NCI-H2081 (cell line): ENCODE measurements at places on chromosomes 11 and 22.
A peak's percentile ranks its signal among the peaks of the same experiment; 100 is the strongest.

DNA sequence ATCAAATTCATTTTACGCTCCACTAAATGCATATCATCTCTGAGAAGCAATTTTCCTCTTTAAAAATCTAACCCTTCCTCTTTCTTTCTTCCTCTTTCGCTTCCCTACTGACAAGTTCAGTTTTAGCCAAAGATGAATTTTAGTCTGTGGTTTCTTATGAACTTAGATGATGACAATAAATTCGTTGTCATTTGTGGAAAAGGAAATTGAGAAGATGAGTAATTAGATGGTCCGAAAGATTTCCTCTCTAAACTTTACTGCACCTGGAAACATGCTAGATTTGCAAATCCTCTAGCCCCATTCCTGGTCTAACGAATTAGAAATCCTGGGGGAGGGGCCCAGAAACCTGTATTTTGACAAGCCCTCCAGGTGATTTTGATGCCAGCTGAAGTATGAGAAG, 855.4 kb upstream of the CHORDC1 start:
- no peak for DNase-seq

DNA sequence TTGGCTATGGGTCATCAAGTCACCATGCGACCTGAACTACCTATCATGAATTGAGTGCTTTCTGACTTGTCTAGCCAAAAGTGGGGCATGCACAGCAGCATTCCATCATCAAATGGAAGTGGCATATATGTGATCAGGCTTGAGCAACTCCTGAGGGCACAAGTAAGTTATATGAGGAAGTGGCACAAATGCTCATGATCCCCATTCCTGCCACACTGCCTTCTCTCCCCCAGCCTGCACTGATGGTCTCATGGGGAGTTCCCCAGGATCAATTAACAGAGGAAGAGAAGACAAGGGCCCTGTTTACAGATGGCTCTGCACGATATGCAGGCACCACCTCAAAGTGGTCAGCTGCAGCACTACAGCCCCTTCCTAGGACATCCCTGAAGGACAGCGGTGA, 21.8 kb downstream of the MS4A4E start:
- DNase-seq, result no peak

DNA sequence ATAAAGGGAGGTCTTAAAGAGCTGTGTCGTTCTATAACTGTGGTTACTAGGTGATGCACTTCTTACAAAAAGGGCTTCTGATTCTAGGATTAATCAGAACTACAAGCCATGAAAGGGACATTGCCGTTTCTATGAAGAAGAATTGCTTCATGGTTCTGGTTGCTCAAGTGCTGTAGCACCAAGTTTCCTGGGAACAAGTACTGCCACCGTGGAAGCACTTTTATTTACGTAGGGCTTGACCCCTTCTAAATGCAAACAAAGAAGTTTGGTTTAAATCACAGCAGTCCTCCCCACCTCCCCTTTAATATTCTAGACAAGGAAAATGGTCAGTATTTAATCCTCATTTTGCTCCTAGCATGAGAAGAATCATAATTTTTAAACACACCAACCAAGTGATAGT, 9.8 kb downstream of the YAP1 start:
- no peak for DNase-seq

GRCh38 chr11:130088919-130089673, 19.4 kb downstream of the APLP2 start:
- no peak for DNase-seq

- peak; percentile 9 for DNase-seq
Measured at GRCh38 chr22:25774575-25775026, 32.6 kb downstream of the MYO18B start.

DNA sequence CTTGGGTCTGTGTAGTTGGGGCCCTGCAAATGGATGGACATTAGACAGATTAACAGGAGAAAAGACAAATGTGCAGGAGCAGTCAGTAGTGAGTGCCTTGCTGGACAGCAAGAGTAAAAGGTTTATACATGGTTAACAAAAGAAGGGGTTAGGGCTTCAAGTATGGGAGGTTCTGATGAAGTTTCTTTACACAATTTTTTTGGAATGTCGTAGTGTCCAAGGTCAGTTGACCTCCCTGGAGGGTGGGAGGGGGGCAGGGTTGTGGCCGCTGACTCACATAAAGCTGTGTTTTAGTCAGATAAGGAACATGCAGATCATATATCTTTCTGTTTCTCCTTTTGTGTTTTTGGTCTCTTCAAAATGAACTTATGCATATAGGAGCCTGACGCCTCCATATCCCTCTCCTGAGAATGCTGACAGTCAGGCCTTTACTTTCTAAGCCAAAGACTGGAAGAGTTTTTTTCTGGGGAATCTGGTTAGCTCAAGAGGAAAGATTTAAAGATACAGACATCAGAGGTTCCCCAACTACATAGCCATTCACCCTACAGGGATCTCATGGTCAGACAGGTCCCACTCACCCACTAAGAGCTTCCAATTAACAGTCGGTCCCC, 134.3 kb downstream of the NECTIN1 start:
- no peak for DNase-seq

GRCh38 chr11:28107191-28107749, 686 bp downstream of the KIF18A start:
- DNase-seq, result no peak

DNA sequence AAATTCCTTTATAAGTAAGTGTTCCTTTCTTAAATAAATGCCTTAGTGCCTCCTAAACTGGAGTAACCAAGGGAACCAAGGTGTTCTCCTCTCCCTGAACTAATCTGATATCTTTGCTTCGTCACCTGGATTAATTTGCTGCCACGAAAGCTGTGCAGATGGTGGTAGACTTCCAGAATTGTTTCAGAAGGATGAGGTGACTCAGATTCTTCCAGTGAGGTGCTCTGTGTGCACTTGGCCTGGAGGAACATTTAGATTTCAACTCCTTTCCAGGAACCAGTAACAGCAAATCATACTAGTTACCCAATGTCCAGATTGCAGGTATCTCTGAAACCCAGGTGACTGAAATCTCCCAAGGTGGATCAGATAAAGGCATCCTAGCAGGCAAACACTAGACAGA, 181.9 kb downstream of the FAT3 start:
- no peak for DNase-seq

- no peak for DNase-seq
Measured at GRCh38 chr22:22605074-22605404, 39.4 kb upstream of the GGTLC2 start.
